NCI-H1436 treated with DMSO at 0.1 percent for 48 hours (cell line): ENCODE measurements at places on chromosomes 12 and 14.

GRCh38 chr14:24693353-24693737, 59.4 kb upstream of the GZMB start:
- no peak for DNase-seq

DNA sequence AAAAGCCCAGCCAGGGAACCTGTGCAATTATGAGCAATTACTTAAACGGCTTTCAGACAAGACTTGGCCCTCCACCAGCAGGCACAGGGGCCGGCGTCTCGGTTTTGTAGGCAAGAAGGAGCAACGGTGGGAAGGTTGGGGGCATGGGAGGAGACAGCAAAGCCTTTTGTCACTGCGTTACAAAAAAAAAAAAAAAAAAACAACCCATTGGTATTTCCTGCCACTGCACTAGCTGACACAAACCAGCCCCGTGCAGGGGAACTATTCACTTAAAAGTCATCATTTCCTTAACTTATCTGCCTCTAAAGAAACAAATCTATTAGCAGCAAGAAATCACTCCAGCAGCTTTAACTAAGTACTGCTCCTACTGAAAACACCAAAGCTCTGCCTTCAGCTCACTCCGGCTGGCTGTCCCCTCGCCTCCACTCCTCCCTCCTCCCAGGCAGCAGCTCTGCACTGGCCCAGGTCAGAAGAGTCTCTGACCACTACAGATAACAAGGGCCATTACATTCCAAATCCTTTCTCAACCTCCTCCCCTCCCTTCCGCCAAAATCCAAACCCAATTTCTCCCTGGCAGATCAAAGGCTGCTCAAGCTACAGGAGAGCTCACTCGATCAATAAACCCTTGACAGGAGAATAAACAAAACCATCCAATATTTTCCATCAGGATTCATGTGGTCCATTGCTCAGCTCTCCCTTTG, 105.2 kb upstream of the CDKN3 start:
- DNase-seq, result no peak

GRCh38 chr14:42929806-42930480, 1323.3 kb downstream of the LRFN5 start:
- no peak for DNase-seq

GRCh38 chr12:25903603-25904245, 54.8 kb upstream of the RASSF8 start:
- no peak for DNase-seq

GRCh38 chr14:85413836-85414526, 116.0 kb upstream of the FLRT2 start:
- DNase-seq, result no peak

- no peak for DNase-seq
These were observed 128.4 kb downstream of the GALC start for GRCh38 chr14:87864356-87865270.

DNA sequence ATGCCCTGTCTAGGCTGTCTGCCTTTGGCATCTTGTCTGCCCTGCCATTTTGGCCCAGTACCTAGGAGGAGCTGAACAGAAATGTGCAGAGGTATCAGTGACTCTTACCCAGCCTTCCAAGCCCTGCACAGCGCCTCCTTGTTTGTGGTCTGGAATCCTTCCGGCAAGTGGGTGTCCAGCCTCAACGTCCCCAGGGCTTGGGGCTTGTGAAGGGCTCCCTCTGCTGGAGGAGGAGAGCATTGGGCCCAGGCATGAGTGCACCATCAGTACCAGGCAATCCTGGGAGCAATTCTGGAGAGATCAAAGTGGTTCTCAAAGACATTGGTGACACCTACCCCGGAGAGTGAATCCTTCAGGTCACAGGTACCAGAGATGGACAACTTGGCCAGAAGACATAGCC, 2.4 kb upstream of the TCL1B start:
- no peak for DNase-seq
